ENCODE measurements at places on chromosomes 13 and 19. TPM values are rescaled to one million over a fixed set of nuclear protein-coding genes. Genes with fewer than 3 reads are reported as not detected.

Gene SIGLEC14
- total RNA-seq, result 10.5 TPM

Gene KASH5
- 0.62 TPM for total RNA-seq

Gene NDUFA3
- total RNA-seq, result 96.1 TPM

Gene ZNF709
- total RNA-seq, result 4.8 TPM

Gene ATP1A3
- 1.4 TPM for total RNA-seq

Gene ANKRD24
- total RNA-seq, result 0.42 TPM

Gene DACH1
- not detected for total RNA-seq

Gene KLF5
- 0.69 TPM for total RNA-seq

Gene SHISA7
- total RNA-seq, result not detected

Gene KCNJ14
- total RNA-seq, result 1.7 TPM

Gene MBD3L2
- total RNA-seq, result not detected

DNA sequence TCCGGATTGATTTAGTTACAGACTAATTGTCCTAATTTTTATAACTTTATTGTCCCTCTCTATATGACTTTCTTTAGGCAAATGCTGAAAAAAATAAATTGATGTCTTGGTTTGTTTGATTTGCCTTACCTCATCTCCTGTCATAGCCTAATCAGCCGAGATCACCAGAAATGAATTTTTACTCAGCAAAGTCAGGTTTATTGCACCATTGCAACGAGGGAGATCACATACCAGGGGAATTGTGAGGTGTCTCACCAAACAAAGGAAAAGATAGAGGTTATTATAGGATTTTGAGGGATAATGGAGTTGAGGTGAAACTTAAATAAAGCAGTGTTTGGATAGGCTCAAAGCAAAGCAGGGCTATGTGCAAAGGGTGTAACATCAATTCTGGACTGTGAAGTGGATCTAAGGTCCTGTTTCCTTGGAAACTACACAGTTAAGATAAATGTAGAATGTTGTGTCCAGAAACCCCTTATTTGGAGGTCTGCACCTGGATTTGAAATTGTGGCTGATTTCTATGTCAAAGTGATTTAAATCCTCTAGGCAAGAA is 372.6 kb downstream of the OXGR1 start:
- no peak overlapping the region for H3K4me3 ChIP-seq
- no peaks in the 10 kb centered on the region for H3K27me3 ChIP-seq
- no peaks in the 10 kb centered on the region for H3K36me3 ChIP-seq
- no peak for DNase-seq
- no peaks in the 10 kb centered on the region for H3K4me1 ChIP-seq

GRCh38 chr13:104872153-104872552 is 1663.3 kb downstream of the EFNB2 start:
- H3K4me3 ChIP-seq, result no peak overlapping the region
- no peaks in the 10 kb centered on the region for H3K27me3 ChIP-seq
- H3K36me3 ChIP-seq, result no peaks in the 10 kb centered on the region
- no peaks in the 10 kb centered on the region for H3K4me1 ChIP-seq

DNA sequence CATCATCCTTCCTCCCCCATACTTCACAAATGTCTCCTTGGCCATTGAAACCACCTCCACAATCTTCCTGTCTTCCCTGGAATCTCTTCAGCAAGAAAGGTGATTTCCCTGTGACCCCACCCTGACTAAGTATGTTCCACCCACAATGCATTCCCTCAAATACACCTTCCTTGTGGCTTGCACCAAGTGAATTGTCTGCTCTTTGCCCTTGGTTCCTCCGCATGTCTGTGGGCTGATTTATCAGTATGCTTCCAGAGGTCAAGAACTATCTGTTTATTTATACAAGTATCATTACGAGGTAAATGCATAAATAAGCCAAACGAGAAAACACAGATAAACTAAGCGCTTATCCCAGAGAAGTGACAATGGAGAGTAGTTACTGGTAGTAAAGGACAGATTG is 45.4 kb upstream of the POMP start:
- peaks cover 3% of the 10 kb centered on the region for H3K27me3 ChIP-seq
- H3K36me3 ChIP-seq, result no peaks in the 10 kb centered on the region
- no peak overlapping the region for H3K27ac ChIP-seq

- no peak overlapping the region for H3K4me3 ChIP-seq
- H3K36me3 ChIP-seq, result peaks cover 26% of the 10 kb centered on the region
- no peak overlapping the region for H3K27ac ChIP-seq
- H3K4me1 ChIP-seq, result peaks cover 9% of the 10 kb centered on the region
Measured at GRCh38 chr13:45258334-45258675, 57.5 kb upstream of the KCTD4 start.

DNA sequence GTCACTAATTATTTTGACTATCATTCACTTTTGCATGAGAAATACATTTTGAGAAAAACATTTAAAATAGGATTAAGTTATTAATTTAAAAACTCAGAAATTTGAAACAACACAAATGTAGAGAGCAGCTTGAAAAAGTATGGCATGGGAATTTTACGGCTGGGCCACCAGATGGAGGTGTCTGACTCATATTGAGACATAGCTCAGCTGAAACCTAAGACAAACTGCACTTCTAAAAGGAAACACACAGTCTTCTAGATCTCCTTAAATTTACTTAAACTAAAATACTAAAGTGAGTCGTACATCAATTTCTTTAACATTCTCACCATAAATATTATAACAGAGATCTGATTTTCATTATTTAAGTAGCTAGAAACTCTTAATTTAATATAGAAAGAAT is 41.9 kb upstream of the POSTN start:
- no peak overlapping the region for H3K4me3 ChIP-seq
- H3K27ac ChIP-seq, result no peak overlapping the region
- H3K4me1 ChIP-seq, result no peaks in the 10 kb centered on the region
- no peak for DNase-seq

DNA sequence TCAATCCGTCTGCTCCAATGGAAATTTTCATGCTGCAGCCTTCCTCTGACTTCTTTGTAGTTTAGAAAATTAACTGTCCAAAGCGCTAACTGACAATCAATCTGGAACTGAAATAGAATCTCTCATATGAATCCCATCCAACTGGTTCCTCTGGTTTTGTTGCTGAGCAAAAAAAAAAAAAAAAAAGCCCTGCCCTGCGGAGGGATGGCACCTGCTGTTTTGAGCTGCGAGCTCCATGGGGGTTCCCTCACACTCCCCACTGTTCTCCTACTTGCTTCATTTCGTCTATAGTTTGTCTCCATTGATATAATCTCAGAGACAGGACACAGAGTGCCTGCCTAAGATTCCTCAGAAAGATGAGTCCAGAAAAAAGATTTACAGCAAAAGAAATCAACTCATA is 33.4 kb downstream of the FAAP24 start:
- no peak overlapping the region for H3K27ac ChIP-seq
- DNase-seq, result no peak
- peaks cover 11% of the 10 kb centered on the region for H3K36me3 ChIP-seq
- H3K4me1 ChIP-seq, result peaks cover 3% of the 10 kb centered on the region

DNA sequence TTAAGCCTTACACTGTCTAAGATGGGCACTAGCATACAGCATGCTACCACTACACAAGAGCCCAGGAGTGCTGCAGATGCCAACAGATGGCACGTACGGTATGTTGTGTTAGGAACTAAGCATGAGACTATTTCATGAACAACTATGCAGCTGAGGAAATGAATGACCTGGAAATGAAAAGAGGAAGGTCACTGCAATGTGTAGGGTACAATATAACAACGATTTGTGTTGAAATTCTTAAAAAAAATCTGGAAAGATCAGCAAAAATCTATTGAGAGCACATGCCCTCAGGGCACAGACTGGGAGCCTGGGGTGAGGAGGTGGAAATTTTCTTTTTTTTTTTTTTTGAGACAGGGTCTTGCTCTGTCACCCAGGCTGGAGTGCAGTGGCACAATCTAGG is 14.4 kb downstream of the HAUS8 start:
- no peak for DNase-seq
- H3K36me3 ChIP-seq, result peaks cover 62% of the 10 kb centered on the region
- no peak overlapping the region for H3K4me3 ChIP-seq
- H3K27me3 ChIP-seq, result no peaks in the 10 kb centered on the region
- peaks cover 12% of the 10 kb centered on the region for H3K4me1 ChIP-seq

- H3K4me1 ChIP-seq, result peaks cover 10% of the 10 kb centered on the region
- H3K27ac ChIP-seq, result no peak overlapping the region
- no peak overlapping the region for H3K4me3 ChIP-seq
- DNase-seq, result no peak
- H3K36me3 ChIP-seq, result no peaks in the 10 kb centered on the region
- peaks cover 28% of the 10 kb centered on the region for H3K27me3 ChIP-seq
Measured at GRCh38 chr13:112972867-112973576, 4.0 kb downstream of the MCF2L start.

DNA sequence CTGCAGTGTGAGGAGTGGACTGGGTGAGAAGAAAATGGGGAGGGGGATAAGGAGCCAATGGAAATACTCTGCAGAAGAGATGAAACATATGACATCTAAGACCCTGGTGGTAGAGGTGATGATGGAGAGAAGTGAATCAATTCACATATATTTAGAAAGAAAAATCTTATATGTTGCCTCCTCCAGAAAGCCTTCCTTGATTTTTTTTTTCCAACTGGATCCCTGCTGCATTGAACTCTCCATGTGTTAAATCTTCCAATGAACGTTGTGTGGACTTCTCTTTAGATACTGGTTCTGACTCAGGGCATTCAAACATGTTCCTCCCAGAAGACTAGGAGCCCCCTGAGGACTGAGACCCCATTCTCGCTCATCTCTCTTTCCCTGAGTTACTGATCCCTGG is 348.3 kb downstream of the TSHZ3 start:
- no peak for DNase-seq
- H3K27ac ChIP-seq, result no peak overlapping the region
- no peaks in the 10 kb centered on the region for H3K36me3 ChIP-seq

DNA sequence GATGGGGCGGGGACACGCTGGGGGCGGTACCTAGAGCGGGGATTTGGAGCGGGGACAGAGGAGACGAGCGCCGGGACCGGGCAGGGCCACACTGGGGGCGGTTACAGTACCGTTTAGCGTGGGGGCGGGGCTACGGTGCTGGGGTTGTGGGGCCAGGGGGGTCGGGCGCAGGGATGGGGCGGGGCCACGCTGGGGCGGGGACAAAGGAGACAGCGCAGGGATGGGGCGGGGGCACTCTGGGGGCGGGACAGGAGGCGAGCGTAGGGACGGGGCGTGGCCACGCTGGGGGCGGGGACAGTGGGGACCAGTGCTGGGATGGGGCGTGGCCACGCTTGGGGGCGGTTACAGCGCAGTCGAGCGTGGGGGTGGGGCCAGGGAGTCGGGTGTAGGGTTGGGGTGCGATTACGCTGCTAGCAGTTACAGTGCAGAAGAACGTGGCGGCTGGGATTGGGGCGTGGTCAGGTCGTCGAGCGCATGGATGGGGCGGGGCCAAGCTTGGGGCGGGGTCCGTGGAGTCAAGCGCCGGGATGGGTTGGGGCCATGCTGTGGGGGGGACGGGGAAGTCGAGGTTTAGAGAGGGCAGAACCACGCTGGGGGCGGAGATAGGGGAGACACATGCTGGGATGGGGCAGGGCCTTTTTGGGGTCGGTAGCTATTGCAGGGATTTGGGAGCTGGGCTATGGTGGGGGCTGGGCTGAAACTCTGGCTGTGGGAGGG is 660 bp downstream of the ALKBH7 start:
- peaks cover 15% of the 10 kb centered on the region for H3K4me1 ChIP-seq
- no peaks in the 10 kb centered on the region for H3K27me3 ChIP-seq
- peaks cover 25% of the 10 kb centered on the region for H3K36me3 ChIP-seq
- H3K4me3 ChIP-seq, result peak overlapping the region; percentile 92
- DNase-seq, result peak; percentile 94

- H3K27me3 ChIP-seq, result no peaks in the 10 kb centered on the region
- H3K27ac ChIP-seq, result no peak overlapping the region
- H3K4me3 ChIP-seq, result no peak overlapping the region
Measured at GRCh38 chr19:33814181-33815165, 17.8 kb downstream of the KCTD15 start.

- DNase-seq, result no peak
- H3K4me3 ChIP-seq, result peak overlapping the region; percentile 59
- H3K27ac ChIP-seq, result peak overlapping the region; percentile 78
- H3K4me1 ChIP-seq, result peaks cover 32% of the 10 kb centered on the region
- peaks cover 2% of the 10 kb centered on the region for H3K36me3 ChIP-seq
Measured at GRCh38 chr13:48828962-48829411, 146.7 kb upstream of the FNDC3A start.

DNA sequence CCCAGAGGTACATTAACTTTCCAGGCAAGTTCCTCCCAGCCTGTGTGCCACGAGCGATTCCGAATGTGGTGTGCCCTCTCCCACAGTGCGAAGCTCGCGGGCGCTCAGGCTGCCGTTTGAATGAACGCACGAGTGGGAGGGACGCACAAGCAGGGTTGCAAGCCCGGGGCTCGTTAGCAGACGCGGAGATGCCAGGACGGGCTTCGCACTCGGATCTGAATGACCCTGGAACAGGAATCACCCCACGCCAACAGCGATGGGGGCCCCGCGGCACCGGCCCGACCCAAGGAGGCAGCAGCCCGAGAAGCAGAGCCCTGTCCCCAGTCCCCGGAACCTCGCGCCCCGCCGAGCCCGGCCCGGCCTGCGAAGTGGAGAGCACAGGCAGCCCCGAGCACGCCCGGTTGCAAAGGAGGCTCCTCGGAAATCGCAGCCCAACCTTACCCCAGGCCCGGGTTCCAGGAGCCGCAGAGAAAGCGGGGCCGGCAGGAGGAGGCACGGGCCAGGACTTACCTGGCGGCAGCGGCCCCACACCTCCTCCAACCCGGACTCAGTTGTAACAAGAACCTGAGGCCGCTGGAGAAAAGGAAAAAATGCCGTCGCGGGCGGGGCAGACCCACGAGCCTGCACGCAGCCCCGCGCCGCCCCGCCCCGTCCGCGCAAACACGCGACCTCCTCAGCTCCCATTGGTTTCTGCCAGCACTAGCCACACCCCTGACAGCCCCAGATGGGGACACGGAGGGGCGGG is at the start of gene SLC25A30:
Gene SLC25A30 (minus strand): TSS at position 584 of the 745 bp plus-strand sequence. CDS start 6,948 bp downstream, outside the sequence.
- H3K27ac ChIP-seq, result peak within 1 kb of the TSS; percentile 97
- H3K4me1 ChIP-seq, result peaks cover 22% of the 10 kb centered on the region

DNA sequence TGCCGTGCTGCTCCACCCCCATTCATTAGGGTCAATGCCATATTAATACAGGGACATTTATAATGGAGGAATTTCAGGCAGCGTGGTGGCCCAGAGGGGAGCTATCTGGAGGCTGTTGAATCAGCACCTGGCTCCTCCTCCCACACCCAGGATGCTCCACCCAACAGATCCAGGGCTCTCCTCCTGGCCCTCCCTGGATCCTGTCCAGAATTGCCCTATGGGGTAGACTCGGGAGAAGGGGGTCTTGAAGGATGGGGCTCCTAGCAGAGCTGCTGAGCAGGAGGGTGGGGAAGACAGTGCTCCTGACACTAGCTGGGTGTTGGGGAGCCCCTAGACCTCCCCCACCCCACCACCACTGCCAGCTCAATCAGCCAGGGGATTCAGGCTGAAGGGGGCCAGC is 5.2 kb upstream of the OR10H5 start:
- H3K27me3 ChIP-seq, result peaks cover 11% of the 10 kb centered on the region
- H3K36me3 ChIP-seq, result no peaks in the 10 kb centered on the region
- DNase-seq, result no peak
- no peaks in the 10 kb centered on the region for H3K4me1 ChIP-seq

Data from activated B cell treated with CpG ODN at 0.5 μM for 24 hours (primary cell).